K562 (cell line): ENCODE measurements at places on chromosomes 12 and 14.

- H3K27ac ChIP-seq, result no peak overlapping the region
- H3K36me3 ChIP-seq, result no peaks in the 10 kb centered on the region
- no peaks in the 10 kb centered on the region for H3K27me3 ChIP-seq
- H3K4me3 ChIP-seq, result no peak overlapping the region
- no peaks in the 10 kb centered on the region for H3K4me1 ChIP-seq
These were observed 33.4 kb downstream of the ANO4 start for GRCh38 chr12:100827901-100828520.

DNA sequence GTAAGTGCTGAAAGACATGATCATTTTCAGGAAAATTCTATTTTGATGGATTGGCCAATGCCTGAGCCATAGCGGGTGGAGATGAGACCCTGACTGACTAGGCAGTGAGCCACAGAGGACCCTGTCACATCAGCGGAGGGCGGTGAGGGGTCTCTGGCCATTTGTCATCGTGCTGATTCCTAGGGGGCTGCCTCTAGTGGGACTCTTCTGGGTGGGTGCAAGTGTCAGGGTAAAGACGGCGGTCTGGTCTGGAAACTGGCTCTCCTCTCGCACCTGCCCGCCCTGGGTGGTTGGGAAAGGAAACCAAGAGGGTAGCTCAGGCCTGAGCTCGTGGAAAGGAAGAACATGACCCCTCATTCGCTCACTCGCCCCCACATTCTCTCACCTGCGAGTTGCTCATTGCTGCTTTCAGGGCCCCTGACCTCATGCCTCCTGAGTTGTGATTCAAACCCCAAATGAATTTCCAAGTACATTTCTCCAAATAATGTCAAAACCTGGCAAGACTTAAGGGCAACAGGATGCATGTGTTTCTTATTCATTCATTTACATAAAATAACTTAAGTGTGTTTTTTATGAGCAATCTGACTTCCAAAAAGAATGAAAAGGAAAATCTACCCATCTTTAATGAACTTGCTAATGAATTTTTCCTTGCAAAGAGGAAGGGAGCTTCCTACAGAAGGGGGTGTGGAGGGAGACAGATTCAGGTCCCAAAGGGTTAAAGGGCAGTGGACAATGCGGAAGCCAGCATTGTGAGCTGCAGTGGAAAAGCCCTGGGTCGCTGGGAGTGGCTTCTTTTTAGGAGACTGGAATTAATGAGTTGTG lies 12.8 kb downstream of the MEG3 start:
- no peak overlapping the region for H3K27ac ChIP-seq
- H3K4me1 ChIP-seq, result peaks cover 36% of the 10 kb centered on the region
- H3K27me3 ChIP-seq, result no peaks in the 10 kb centered on the region
- no peaks in the 10 kb centered on the region for H3K36me3 ChIP-seq

GRCh38 chr12:18824287-18824686 lies 86.4 kb downstream of the CAPZA3 start:
- H3K27ac ChIP-seq, result peak overlapping the region; percentile 65
- no peaks in the 10 kb centered on the region for H3K27me3 ChIP-seq
- no peak overlapping the region for H3K4me3 ChIP-seq
- no peaks in the 10 kb centered on the region for H3K36me3 ChIP-seq

DNA sequence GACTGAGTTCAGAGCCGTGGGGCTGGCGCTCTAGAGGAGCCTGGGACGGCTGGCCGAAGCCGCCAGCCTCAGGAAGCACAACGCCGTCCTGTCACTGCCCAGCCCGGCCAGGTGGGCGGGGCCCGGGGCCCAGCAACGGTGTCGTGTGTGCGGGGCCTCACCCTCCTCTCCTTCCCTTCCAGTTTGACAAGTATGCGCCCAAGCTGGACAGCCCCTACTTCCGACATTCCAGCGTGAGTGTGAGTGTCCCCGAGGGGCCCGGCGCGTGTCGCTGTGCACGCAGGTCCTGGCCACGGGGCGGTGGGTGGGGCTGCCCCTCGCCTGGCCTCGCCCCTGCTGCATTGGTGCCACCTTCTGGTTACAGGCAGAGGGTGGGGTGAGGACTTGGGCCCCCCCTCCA lies 38.3 kb downstream of the LRCOL1 start:
- no peak overlapping the region for H3K4me3 ChIP-seq
- H3K36me3 ChIP-seq, result peaks cover 87% of the 10 kb centered on the region; the same call in 2 of the 3 replicates
- H3K27ac ChIP-seq, result no peak overlapping the region

- no peaks in the 10 kb centered on the region for H3K27me3 ChIP-seq
- no peak overlapping the region for H3K4me3 ChIP-seq
- H3K36me3 ChIP-seq, result no peaks in the 10 kb centered on the region
- DNase-seq, result peak; percentile 79
These were observed 50.3 kb downstream of the MAP1LC3B2 start for GRCh38 chr12:116609319-116610114.

DNA sequence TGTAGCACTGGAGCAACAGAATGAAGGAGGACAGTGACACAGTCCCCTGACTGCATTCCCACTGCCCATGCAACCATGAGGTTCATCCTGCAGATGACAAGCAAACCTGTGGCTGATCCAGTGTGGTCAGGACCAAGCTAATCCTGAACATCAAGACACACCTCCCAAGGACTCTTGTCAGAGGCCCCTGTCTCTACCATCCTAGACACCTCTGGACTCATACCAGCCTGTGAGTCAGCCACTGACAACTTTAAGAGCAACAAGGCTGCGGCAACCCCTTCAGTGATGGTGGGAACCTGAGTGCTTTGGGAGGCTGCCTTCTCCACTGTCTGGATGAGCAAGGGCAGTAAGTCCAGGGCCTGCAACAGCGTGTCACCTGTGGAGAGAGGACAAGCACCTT lies 24.6 kb downstream of the GCN1 start:
- H3K4me3 ChIP-seq, result no peak overlapping the region
- H3K27me3 ChIP-seq, result no peaks in the 10 kb centered on the region
- no peaks in the 10 kb centered on the region for H3K4me1 ChIP-seq
- no peak overlapping the region for H3K27ac ChIP-seq
- DNase-seq, result no peak
- H3K36me3 ChIP-seq, result peaks cover 87% of the 10 kb centered on the region

GRCh38 chr14:37597538-37597913 lies 2.1 kb downstream of the TTC6 start:
- no peak overlapping the region for H3K4me3 ChIP-seq
- no peak overlapping the region for H3K27ac ChIP-seq
- no peak for DNase-seq
- H3K4me1 ChIP-seq, result peaks cover 3% of the 10 kb centered on the region; the same call in 2 of the 3 replicates
- H3K36me3 ChIP-seq, result no peaks in the 10 kb centered on the region
- peaks cover 6% of the 10 kb centered on the region; the same call in 2 of the 3 replicates for H3K27me3 ChIP-seq

GRCh38 chr14:47346849-47347248 lies 328.6 kb downstream of the MDGA2 start:
- no peaks in the 10 kb centered on the region for H3K4me1 ChIP-seq
- H3K4me3 ChIP-seq, result no peak overlapping the region
- H3K27me3 ChIP-seq, result no peaks in the 10 kb centered on the region
- H3K27ac ChIP-seq, result no peak overlapping the region

- no peak for DNase-seq
- H3K4me3 ChIP-seq, result no peak overlapping the region
- no peak overlapping the region for H3K27ac ChIP-seq
- no peaks in the 10 kb centered on the region for H3K36me3 ChIP-seq
- H3K4me1 ChIP-seq, result peaks cover 3% of the 10 kb centered on the region; the same call in 1 of the 2 replicates
- no peaks in the 10 kb centered on the region for H3K27me3 ChIP-seq
These were observed 340.2 kb downstream of the C12orf75 start for GRCh38 chr12:105670672-105671071.

- H3K4me3 ChIP-seq, result no peak overlapping the region
- no peaks in the 10 kb centered on the region for H3K27me3 ChIP-seq
- H3K4me1 ChIP-seq, result no peaks in the 10 kb centered on the region
- no peak overlapping the region for H3K27ac ChIP-seq
- no peaks in the 10 kb centered on the region for H3K36me3 ChIP-seq
These were observed 42.4 kb downstream of the CKAP4 start for GRCh38 chr12:106205208-106206069.

DNA sequence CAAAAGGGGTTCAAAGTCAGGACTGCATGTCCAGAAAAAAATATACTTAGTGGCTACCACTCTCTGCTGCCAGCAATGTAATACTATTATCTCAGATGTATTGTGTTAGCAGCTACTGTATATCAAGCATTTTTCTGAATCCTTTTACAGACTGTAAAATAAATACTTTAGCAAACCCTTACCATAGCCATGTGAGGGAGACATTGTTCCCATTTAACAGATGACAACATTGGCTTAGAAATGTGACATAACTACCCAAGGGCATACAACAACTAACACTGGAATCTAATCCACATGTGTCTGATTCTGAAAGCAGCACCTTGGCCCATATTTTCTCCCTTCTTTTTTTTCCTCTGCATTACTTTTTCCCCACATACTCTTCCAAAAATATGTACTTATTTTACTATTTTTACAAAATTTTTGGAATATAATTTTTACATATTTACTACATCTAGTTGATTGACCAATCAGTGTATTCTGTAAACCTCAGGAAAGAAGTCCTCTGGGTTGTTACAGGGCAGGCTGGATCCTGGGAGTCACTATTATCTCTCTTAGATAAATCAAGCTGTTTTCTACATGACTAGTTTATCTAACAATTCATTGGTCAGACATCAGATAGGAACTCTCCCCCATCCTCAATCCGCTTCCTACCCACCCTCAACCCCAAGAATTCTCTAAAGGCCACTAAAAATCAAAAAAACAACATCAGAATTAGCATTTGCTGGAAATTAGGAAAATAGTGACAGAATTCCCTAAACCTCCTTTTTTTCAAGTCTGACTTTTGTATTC lies 154.1 kb downstream of the BTG1 start:
- DNase-seq, result no peak
- H3K27me3 ChIP-seq, result no peaks in the 10 kb centered on the region
- no peak overlapping the region for H3K4me3 ChIP-seq
- H3K27ac ChIP-seq, result no peak overlapping the region

DNA sequence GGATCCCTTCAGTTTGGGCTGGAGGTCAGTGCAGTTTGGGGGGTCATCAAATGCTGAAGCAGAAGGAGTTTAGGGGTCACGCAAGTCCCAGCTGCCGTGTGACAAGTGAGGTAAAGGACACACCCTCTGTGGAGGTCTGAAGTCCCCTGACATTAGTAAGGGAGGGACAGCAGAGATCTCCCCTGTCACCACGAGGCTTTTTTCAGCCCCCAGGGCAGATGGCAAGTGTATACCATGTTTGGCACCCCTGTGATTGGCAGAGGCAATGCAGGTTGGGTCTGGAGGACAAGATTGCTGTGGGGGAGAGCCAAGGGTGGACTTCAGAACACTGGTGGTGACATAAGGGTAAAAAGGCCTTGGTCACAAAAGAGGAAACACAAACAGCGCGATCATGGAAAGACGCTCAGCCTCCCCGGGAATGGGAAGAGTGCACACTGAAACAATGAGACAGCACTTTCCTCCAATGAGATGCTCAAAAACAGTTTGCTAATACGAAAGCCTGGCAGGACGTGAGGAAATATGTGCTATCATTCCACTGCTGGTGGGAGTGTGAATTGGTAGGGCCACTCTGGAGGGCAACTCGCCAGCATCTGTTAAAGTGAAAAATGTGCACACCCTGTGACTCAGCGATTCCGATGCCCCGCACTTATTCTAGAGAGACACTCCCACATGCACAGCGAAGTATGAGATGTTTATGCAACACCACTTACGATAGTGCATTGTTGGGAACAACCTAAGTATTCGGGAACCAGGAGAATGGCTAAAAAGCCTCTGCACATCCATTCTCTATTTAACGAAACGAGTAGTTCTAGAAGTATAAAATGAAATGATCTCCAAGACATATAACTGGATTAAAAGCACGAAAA lies 14.4 kb upstream of the CD27 start:
- H3K27me3 ChIP-seq, result no peaks in the 10 kb centered on the region
- no peaks in the 10 kb centered on the region for H3K36me3 ChIP-seq
- peak; percentile 70 for DNase-seq
- peaks cover 18% of the 10 kb centered on the region; the same call in 2 of the 3 replicates for H3K4me1 ChIP-seq
- peak overlapping the region; percentile 83 for H3K27ac ChIP-seq

GRCh38 chr12:27771481-27772327 lies 8.3 kb upstream of the KLHL42 start:
- no peak overlapping the region for H3K27ac ChIP-seq
- H3K4me1 ChIP-seq, result no peaks in the 10 kb centered on the region
- no peaks in the 10 kb centered on the region for H3K27me3 ChIP-seq
- no peak for DNase-seq

DNA sequence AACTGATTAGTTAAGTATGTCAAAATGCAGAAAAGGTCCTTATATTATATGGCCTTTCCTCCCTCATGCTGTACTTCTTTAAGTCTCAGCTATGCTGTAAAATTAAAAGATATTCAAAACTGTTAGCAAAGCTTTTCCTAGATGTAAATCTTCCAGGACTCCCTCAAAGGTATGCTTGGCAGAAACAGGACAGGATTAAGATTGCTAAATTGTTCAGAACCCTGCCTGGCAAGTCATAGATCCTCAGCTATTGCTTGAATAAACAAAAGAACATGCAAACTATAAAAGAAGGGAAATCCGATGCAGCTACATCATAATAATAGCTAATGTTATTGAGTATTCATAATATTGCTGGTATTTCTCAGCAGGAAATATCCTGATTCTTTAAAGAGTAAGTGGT lies 322.6 kb downstream of the CCDC91 start:
- H3K4me3 ChIP-seq, result no peak overlapping the region
- H3K27me3 ChIP-seq, result no peaks in the 10 kb centered on the region
- no peak overlapping the region for H3K27ac ChIP-seq
- H3K4me1 ChIP-seq, result no peaks in the 10 kb centered on the region

DNA sequence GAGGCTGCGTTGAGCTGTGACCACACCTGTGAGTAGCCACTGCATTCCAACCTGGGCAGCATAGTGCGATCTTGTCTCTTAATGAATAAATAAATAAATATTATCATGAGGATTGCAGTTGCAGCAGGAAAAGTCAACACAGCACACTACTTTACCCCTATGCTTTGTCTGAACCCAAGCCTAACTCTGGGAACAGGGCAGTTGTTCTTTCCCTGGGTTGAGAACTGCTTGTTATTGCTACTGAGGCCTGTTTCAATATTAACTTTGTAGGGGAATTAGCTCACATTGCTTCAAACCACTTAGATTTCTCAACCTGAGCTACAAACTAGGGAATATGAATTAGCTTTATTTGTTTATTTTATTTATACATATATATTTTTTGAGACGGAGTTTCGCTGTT lies 102.5 kb downstream of the SCN8A start:
- DNase-seq, result no peak
- no peak overlapping the region for H3K27ac ChIP-seq
- no peak overlapping the region for H3K4me3 ChIP-seq
- H3K27me3 ChIP-seq, result peaks cover 6% of the 10 kb centered on the region; the same call in 1 of the 3 replicates
- no peaks in the 10 kb centered on the region for H3K36me3 ChIP-seq
- H3K4me1 ChIP-seq, result no peaks in the 10 kb centered on the region

GRCh38 chr14:65940056-65940735 lies 527.7 kb downstream of the FUT8 start:
- no peak overlapping the region for H3K4me3 ChIP-seq
- no peaks in the 10 kb centered on the region for H3K27me3 ChIP-seq
- peak; percentile 43 for DNase-seq
- H3K4me1 ChIP-seq, result no peaks in the 10 kb centered on the region

GRCh38 chr14:58749066-58749669 lies 111.4 kb downstream of the DACT1 start:
- H3K4me1 ChIP-seq, result peaks cover 6% of the 10 kb centered on the region
- no peaks in the 10 kb centered on the region for H3K36me3 ChIP-seq
- no peaks in the 10 kb centered on the region for H3K27me3 ChIP-seq
- peak overlapping the region; percentile 32; the same call in 1 of the 3 replicates for H3K27ac ChIP-seq
- peak; percentile 58 for DNase-seq
